Skin of body (tissue), 3 donors: ENCODE measurements at places on chromosomes 6 and 20.

DNA sequence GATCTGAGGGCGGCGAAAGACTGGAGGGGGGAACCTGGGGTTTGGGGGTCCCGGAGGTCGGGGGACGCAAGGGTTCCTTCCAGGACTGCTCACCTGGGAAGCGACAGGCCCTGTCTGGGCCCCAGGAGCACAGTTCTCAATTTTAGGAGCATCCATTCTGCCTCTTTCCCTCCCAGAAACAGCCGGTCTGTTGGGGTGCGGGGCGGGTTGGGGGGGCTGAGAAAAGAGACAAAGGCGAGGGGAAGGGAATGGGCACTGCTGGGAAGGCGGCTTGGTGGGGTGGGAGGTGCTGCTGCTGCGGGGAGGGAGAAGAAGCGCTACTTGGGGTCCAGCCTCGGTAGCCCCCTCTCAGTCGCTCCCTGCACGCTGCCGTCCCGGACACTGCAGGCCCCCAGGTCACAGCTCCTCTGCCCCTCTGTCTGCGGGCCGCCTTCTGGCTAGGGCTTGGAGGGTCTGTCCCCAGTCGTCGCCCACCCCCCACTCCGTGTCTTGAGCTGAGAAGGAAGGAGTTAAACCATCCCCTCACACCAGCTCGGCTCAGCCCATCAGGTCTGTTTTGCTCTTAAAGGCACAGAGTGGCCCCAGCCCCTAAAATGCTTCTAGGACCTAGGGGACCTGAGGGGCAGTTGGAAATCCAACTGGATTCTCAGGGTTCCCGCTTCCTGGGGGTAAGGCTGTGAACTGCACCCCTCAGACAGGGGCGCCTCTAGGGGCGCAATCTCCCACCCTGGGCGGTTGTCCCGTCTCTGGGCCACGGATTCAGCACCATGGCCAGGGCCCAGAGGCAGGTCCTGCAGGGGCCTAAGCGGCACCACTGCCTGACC is 690 bp downstream of the GDAP1L1 start:
- no peak for DNase-seq

DNA sequence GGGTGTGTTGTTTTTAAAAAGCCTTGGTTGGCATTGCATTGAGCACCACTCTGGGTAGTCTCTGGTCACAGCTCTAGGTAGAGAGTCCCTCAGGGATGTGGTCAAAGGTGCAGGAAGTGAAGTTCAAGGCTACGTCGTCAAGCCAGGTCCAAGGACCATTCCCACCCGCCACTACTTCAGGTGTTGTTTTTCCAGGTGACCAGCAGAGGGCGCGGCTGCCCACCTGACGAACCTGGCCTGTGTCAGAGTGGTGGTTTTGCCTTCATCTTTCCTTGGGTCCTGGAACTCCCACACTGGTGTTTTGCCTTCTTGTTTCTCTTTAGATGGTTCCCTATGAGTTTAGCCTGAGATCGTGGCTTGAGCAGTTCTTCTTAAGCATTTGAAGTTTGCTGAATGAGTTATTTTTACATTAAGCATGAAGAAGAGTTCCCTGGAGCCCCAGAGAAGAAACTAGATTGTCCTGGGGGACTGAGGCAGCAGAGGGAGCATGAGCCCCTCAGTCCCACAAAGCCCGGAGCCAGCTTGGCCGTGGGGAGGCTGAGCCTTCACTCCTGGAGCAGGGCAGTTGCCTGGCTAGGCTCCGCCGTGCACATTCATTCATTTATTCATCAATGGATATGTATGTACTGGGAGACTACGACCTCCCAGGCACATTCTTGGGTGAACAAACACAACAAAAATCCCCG is 5.6 kb upstream of the PHACTR3 start:
- no peak for DNase-seq

DNA sequence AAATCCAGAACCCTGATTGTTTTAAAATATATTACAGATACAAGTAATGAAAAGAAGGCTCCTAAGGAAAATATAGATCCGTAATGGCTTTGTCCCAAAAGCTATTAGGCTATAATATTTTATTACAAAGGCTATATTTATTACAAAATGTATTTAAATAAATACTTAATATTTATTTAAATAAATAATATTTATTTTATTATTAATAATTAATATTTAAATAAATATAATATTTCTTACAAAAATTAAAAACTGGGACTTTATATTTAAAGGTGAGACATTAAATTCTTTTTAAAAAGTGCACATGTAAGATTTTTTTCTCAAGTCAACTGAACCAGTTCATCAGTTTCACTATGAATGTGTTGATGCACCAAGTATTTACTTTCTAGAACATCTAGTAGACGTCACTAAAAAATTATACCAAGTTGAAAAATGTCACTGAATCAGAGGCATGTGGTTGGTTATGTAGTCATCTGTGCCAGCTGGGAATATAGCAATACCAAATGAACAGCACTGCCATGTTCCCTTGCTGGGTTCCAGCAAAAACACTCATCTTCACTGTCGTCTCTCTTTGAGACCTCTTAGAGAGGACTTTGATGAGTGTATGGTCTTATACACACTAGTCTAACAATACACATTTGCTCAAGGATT is 278.9 kb downstream of the ESR1 start:
- DNase-seq, result no peak

DNA sequence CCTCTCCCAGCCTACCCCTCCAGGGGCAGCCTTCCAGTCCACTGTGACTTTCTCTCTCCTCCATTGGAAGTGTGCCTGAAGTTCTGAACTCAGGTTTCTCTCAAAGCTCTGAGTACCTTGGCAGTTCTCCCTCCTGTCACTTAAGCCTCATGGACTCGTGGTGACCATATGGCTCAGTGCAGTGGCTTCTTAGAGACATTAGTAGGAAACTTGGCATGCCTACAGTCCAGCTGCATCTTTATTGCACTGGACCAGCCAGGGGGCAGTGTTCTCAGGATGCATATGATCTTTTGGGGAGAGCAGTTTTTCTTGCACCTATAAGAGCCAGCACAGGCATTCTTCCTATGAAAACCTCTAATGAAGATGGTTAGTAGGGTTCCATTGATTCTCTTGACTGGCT is 47.5 kb upstream of the KCNK16 start:
- DNase-seq, result no peak

DNA sequence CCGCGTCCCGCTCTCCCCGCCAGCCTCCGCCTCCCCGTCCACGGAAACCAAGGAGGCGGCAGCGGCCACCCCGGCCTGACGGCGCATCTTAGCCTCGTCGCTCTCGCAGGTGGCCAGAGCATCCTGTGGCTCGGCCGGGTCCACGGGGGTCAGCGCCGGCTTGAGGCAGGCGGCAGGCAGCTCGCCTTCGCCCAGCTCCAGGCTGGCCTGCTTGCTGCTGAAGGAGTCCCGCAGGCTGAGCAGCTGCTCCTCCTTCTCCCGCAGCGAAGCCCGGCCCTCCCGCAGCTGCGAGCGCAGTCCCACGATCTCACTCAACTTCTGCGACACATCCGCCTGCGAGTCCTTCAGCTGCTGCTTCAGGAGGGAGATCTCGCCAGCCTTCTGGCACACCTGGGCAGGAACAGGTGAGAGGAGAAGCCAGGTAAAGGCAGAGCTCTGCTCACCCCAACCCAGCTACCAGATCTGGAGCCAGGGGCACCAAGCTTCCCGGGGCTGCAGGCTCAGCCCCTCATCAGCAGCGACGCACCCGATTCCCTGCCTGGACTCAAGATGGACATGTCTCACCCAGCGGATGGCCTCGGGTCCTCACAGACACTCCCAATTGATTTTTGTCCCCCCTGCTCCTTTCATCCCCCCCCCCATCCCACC is 5.2 kb upstream of the FASTKD5 start:
- no peak for DNase-seq

- DNase-seq, result no peak
Measured at GRCh38 chr6:169093770-169094551, 159.7 kb downstream of the THBS2 start.

- DNase-seq, result no peak
Measured at GRCh38 chr20:53405139-53405538, 188.5 kb downstream of the ZNF217 start.

- no peak for DNase-seq
Measured at GRCh38 chr20:24616258-24617079, 147.0 kb downstream of the SYNDIG1 start.

GRCh38 chr6:136550045-136550329 is 235 bp downstream of the MAP7 start:
- no peak for DNase-seq

DNA sequence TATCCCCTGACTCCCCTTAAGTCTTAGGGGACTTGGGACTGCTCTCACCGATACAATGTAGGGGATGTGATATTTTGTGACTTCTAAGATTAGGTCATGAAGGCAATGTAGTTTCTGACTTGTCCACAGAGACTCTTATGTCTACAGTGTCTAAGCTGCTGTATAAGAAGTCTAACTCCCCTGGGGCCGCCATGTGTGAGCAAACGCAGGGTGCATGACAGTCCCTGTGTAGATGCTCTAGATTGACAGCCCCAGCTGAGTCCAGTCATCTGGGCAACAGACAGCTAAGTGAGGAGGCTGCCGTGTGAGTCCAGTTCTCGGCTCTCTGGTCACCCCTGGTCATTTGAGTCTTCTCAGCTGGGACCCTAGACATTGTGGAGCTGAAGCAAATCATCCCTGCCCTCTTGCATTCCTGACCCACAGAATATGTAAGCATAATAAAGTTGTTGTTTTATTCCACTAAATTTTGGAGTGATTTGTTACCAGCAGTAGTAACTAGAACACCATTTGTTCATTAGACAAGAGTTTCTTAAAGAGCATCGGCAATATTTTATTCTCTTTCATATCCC is 743.3 kb upstream of the CHD6 start:
- no peak for DNase-seq

DNA sequence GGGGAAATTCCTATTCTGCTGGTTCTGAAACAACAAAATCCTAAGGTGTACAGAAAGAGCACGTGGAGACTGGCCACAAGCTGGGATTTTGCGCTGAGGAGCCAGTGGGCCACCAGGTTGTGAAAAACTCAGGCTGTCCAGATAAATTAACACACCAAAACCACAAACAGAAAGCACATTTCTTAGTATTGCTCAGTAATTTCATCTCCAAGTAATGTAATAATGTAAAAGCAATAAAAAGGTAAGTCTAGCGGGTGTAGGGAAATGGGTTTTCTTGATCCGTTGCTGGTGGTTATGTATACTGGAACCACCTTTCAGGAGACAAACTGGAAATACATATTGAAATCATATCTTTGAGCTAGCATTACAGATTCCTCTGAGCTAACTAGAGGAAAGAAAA is 195.6 kb upstream of the CNR1 start:
- DNase-seq, result no peak

DNA sequence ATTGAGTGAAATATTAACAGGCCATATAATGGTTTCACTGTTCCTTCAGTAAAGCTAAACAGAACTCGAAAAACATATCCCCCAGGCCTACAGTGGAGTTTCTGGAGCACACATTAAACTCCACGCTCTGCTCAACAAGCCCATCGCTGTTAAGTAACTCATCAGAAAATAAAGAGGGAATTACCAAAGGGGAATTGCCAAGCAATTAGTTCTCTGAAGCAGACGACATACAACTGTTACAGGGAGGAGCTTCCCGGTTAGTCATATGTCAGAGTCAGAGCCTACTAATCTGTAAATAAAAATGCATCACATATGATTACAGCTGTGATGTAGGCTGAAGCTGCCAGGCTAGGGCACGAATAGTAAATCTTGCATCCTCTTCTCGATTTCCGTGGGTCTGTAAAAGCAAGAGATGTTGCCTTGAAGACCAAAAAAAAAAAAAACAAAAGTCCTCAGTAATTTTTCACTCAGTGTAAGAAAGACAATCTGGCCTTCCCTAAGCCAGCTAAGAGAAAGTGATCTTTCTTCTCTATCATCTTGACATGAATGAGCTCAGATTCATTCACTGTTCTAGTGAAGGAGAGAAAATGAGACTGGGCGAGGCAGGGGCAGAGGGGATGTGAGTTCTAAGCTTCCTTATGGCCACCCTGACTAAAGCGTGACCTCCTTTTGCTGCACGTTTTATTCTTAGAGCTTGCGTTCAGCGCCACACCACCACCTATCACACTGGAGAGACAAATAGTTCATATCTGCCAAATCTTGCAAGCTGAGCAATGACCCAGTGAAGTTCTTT is 13.8 kb downstream of the ATXN1 start:
- DNase-seq, result peak; percentile 61

DNA sequence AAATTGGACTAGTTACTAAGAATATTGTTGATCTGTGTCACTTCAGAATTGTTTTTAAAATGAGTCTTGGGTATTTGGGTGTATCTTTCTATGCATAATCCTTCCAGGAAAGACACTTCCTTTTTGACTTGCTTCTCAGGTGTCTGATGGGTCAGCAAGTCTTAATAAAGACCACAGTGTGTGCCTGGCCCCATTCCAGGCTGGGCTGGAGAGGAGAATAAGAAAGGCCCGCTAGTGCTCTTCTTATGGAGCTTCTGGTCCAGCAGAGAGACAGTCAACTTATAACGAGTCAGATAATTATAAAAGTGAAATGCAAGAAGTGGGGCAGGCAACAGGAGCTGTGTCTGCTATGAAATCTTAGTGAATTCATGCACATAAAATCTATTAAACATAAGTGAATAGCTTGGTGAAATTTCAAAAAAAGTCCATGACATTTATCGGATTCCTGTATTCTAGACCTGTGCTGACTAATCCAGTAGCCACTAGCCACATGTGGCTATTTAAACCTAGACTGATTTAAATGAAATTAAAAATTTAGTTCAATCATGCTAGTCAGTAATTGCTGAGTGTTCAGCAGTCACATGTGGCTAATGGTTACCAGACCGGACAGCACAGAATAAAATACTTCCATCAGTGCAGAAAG is 42.6 kb downstream of the RNF144B start:
- DNase-seq, result no peak

DNA sequence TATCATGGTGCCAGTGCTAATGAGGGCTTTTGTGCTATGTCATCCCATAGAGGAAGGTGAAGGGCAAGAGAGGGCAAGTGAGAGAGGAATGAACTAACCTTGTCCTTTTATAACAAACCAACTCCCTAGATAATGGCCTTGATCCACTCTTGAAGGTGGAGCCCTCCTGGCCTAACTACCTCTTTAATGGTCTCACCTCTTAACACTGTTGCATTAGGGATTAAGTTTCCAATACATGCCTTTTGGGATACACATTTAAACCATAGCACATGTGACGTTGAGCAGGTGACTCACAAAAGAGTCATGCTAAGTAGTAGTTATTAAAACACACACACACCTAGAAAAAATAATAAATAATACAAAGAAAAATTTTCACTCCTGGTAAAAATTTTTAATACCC is 36.9 kb downstream of the CCN2 start:
- DNase-seq, result no peak

DNA sequence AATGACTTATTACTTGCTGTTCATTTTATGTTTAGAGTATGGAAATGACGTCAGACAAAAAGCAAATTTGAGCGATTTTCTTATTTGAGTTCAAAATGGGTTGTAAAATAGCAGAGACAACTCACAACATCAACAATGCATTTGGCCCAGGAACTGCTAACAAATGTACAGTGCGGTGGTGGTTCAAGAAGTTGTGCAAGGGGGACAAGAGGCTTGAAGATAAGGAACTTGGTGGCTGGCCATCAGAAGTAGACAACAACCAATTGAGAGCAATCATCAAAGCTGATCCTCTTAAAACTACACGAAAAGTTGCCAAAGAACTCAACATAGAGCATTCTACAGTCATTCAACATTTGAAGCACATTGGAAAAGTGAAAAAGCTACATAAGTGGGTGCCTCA is 43.8 kb downstream of the REV3L start:
- DNase-seq, result no peak
